ENCODE measurements at places on chromosomes 11 and 22. TPM values are rescaled to one million over a fixed set of nuclear protein-coding genes. Genes with fewer than 3 reads are reported as not detected.

The DDX25 gene
- 0.46 TPM for total RNA-seq

The TRIM68 gene
- 11.8 TPM for total RNA-seq

The RAB39A gene
- 0.11 TPM for total RNA-seq

The C1QTNF6 gene
- total RNA-seq: 3.6 TPM

The KIF18A gene
- 10.9 TPM for total RNA-seq

The ACTN3 gene
- 0.31 TPM for total RNA-seq

The SYT8 gene
- not detected for total RNA-seq

The PGA5 gene
- not detected for total RNA-seq

The SPA17 gene
- 2.2 TPM for total RNA-seq

The PTH gene
- total RNA-seq: not detected

The OR4C12 gene
- total RNA-seq: not detected

The MCHR1 gene
- not detected for total RNA-seq

The TRIM49 gene
- not detected for total RNA-seq

The PRSS23 gene
- 4.9 TPM for total RNA-seq

The OR8G1 gene
- not detected for total RNA-seq

The ELF5 gene
- not detected for total RNA-seq

The MS4A3 gene
- not detected for total RNA-seq
